ENCODE measurements at places on chromosomes 7 and 10. TPM values are rescaled to one million over a fixed set of nuclear protein-coding genes. Genes with fewer than 3 reads are reported as not detected.

GRCh38 chr7:34523226-34523918 is 134.6 kb upstream of the NPSR1 start:
- no peaks in the 10 kb centered on the region for H3K36me3 ChIP-seq
- DNase-seq, result no peak
- H3K27ac ChIP-seq, result no peak overlapping the region
- no peak overlapping the region for H3K4me3 ChIP-seq

DNA sequence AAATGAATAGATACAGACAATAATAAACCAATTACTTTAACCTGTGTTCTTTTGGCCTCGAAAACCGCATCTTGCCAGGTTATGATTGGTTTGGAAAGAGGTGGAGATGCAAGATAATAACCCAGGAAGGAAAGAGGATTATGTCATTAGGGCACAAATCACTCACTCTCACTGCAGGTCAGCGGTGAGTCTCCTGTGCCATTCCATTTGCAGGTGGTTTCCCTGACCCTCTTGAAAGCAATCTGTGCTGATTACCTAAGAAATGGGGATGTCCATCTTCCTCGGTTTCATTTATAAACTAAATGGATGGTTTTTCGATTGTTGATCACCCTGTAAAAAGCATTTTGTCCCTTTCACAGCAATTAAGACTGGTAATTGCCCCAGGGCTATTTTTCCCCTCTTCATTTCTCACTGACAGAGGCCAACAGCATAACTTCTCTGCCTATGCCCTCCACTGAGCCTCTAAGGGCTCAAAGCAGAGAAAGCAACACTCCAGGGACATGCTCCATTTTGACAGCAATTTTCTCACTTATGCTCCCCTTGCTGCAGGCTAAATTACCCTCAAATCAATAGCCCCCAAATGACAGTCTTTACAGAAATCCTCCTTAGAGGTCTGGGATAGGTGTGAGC is 257.5 kb downstream of the IPMK start:
- H3K4me3 ChIP-seq, result peak overlapping the region; percentile 35
- DNase-seq, result no peak
- H3K4me1 ChIP-seq, result peaks cover 45% of the 10 kb centered on the region

DNA sequence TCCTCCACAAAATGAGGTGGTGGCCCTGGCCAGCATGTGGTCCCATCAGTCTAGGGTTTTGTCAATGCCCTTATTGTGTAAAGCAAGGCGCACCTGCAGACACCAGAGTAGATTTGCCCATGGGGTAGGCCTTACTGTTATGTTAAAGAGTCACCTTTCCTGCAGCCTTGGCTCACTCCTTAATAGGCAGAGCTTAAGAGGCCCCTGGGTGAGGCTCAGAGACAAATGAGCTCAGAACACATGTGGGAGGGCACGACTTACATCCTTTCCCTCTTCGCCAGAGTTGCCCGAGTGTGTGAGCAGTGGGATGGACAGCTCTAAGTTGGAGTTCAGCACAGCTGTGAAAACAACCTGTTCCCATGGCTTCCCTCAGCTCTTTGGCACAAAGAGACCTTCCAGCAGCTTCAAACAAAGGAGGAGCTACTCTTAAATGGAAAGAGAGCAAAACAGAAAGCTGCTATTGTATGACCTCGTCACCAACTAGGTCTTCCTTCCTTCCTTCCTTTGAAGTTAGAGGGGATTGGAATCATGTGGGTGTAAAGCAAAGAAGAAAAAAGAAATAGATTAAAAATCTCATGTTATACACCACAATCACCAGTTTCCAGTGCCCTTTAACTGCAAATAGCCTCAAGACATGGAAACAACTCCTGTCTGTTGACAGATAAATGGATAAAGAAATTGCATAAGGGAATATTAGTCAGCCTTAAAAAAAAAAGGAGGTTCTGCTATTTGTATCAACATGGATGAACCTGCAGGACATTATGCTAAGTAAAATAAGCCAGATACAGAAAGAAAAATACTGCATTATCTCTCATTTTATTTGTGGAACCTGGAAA is 11.9 kb upstream of the XPNPEP1 start:
- H3K27ac ChIP-seq, result no peak overlapping the region
- H3K36me3 ChIP-seq, result no peaks in the 10 kb centered on the region
- H3K4me3 ChIP-seq, result no peak overlapping the region
- no peak for DNase-seq

- peak; percentile 74 for DNase-seq
- H3K36me3 ChIP-seq, result no peaks in the 10 kb centered on the region
- peaks cover 4% of the 10 kb centered on the region for H3K4me1 ChIP-seq
- no peak overlapping the region for H3K4me3 ChIP-seq
- peaks cover 7% of the 10 kb centered on the region for H3K27me3 ChIP-seq
Observed at GRCh38 chr7:128347647-128348097, 4.0 kb upstream of the RBM28 start.

DNA sequence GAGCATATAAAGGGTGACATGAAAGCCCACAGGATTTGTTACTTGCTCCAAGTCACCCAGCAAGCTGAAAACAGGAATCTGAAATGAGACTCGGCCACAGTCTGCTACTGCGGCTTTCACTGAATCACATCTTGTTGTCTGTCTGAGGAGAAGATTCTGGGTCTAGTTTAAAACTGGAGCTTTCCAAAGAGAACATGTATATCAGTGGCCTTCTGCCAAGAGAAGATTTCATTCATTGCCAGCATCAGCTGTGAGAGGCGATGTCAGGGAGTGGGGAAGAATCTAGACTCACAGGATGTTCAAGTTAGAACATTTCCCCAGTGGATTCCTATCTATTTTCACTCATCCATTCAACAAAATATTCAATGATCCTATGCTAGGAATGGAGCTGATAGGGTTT is 122.8 kb downstream of the GALNT17 start:
- no peak for DNase-seq
- no peaks in the 10 kb centered on the region for H3K4me1 ChIP-seq
- H3K36me3 ChIP-seq, result peaks cover 24% of the 10 kb centered on the region
- no peak overlapping the region for H3K27ac ChIP-seq
- H3K4me3 ChIP-seq, result no peak overlapping the region

- no peaks in the 10 kb centered on the region for H3K4me1 ChIP-seq
- no peak overlapping the region for H3K4me3 ChIP-seq
- H3K27ac ChIP-seq, result no peak overlapping the region
- no peaks in the 10 kb centered on the region for H3K27me3 ChIP-seq
- peaks cover 5% of the 10 kb centered on the region for H3K36me3 ChIP-seq
- DNase-seq, result no peak
Observed at GRCh38 chr10:96441987-96442643, 71.6 kb downstream of the TLL2 start.

GRCh38 chr10:133165556-133166503 is 5.8 kb downstream of the KNDC1 start:
- no peak overlapping the region for H3K4me3 ChIP-seq
- H3K27me3 ChIP-seq, result peaks cover 12% of the 10 kb centered on the region
- no peak for DNase-seq
- H3K27ac ChIP-seq, result no peak overlapping the region
- peaks cover 3% of the 10 kb centered on the region for H3K4me1 ChIP-seq

- no peaks in the 10 kb centered on the region for H3K36me3 ChIP-seq
- no peak for DNase-seq
- no peak overlapping the region for H3K27ac ChIP-seq
- no peak overlapping the region for H3K4me3 ChIP-seq
Observed at GRCh38 chr10:11625019-11625735, 13.7 kb upstream of the USP6NL start.

DNA sequence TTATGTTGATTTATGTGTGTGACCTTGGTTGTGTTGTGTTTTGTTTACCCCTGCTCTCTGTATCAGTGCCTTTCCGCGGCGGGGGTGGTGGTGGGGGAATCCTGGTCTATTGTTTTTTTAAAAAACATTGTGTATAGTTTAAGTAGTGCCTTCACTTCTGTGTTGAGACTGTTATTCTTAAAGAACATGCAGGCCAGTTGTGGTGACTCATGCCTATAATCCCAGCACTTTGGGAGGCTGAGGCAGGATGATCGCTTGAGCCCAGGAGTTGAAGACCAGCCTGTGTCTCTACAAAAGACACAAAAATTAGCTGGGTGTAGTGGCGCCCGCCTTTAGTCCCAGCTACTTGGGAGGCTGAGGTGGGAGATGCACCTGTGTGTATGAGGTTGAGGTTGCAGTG is 429.0 kb upstream of the LRGUK start:
- H3K27ac ChIP-seq, result no peak overlapping the region
- no peak for DNase-seq
- H3K4me1 ChIP-seq, result peaks cover 3% of the 10 kb centered on the region
- no peaks in the 10 kb centered on the region for H3K36me3 ChIP-seq
- H3K27me3 ChIP-seq, result no peaks in the 10 kb centered on the region

DNA sequence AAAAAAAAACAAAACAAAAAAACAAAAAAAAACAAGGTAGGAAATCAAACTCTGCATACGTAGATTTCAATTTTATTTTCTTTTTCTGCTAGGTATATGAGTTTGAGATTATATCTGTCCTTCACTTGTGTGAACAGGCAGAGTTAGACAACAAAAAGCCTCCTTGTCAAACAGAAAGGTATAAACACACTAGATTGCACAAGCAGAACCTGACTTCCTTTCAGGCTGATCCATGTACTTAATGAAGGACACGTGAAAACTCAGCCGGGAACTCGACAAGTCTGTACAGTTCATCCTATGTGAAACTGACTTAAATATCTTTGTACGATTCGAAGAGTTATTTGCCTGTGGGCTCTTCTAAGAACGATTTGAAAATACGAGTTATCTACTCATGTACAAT is 254.1 kb downstream of the ARL4A start:
- H3K36me3 ChIP-seq, result peaks cover 7% of the 10 kb centered on the region
- no peak overlapping the region for H3K4me3 ChIP-seq
- no peak for DNase-seq
- H3K27me3 ChIP-seq, result no peaks in the 10 kb centered on the region
- H3K27ac ChIP-seq, result no peak overlapping the region
- no peaks in the 10 kb centered on the region for H3K4me1 ChIP-seq

- H3K36me3 ChIP-seq, result no peaks in the 10 kb centered on the region
- no peaks in the 10 kb centered on the region for H3K27me3 ChIP-seq
- no peak overlapping the region for H3K27ac ChIP-seq
- H3K4me3 ChIP-seq, result no peak overlapping the region
- no peak for DNase-seq
Observed at GRCh38 chr10:60234551-60234950, 155.1 kb downstream of the ANK3 start.

GRCh38 chr7:3008386-3008785 is 35.3 kb downstream of the CARD11 start:
- H3K27ac ChIP-seq, result no peak overlapping the region
- H3K4me3 ChIP-seq, result no peak overlapping the region
- H3K4me1 ChIP-seq, result peaks cover 5% of the 10 kb centered on the region
- DNase-seq, result no peak
- H3K27me3 ChIP-seq, result peaks cover 7% of the 10 kb centered on the region

GRCh38 chr7:73667344-73668102 is at the start of gene VPS37D:
Gene VPS37D (plus strand): TSS chr7:73667831. CDS start chr7:73667959, 128 bp downstream.
- H3K27ac ChIP-seq, result peak within 1 kb of the TSS; percentile 92
- H3K36me3 ChIP-seq, result peaks cover 5% of the 10 kb centered on the region
- peaks cover 2% of the 10 kb centered on the region for H3K4me1 ChIP-seq

DNA sequence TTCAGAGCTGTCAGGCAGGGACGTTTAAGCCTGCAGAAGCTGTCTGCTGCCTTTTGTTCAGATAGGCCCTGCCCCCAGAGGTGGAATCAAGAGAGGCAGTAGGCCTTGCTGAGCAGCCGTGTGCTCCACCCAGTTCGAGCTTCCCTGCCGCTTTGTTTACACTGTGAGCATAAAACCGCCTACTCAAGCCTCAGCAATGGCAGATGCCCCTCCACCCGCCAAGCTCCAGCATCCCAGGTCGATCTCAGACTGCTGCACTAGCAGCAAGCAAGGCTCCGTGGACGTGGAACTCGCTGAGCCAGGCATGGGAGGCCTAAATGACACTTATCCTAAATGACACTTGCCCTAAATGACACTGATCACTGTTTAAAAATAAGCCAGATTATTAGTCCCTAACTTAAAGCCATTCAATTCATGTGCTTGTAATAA is 6.8 kb upstream of the ASB15 start:
- peak; percentile 40 for DNase-seq
- H3K4me3 ChIP-seq, result no peak overlapping the region
- H3K27ac ChIP-seq, result peak overlapping the region; percentile 75
- peaks cover 4% of the 10 kb centered on the region for H3K36me3 ChIP-seq

DNA sequence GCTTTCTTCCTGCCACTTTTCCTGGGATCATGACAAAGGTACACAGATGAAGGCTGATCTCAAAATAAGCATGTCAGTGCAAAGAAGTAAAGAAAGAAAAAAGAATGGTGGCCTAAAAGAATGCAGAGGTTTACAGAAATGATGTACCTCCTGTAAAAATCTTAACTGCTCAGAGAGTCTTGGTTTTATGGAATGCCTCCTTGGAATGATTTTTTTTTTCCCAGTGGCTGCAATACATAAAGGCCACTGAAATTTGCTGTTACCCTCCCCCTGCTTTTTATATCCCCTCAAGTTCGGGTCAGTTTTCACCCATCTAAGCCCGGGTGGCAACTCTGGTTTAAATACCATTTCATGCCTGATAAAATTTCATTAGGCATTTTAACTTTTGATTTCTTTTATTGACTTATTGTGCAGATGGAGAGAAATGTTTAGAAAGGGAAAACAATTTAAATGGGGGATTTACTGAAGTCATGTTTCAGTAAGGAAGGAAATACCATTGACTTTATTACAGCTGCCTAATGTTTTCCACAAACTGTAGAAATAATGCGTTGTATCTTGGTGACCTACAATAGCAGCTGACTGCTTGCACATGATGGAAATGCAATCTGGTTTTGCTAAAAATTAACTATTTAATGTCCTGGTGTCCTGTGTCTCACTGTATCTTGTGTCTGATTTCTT is 102.5 kb downstream of the SAMD9 start:
- no peak for DNase-seq
- peaks cover 2% of the 10 kb centered on the region for H3K27me3 ChIP-seq
- H3K27ac ChIP-seq, result no peak overlapping the region
- H3K4me1 ChIP-seq, result peaks cover 2% of the 10 kb centered on the region
- H3K36me3 ChIP-seq, result no peaks in the 10 kb centered on the region

- H3K27ac ChIP-seq, result no peak overlapping the region
- no peaks in the 10 kb centered on the region for H3K36me3 ChIP-seq
- no peaks in the 10 kb centered on the region for H3K4me1 ChIP-seq
Observed at GRCh38 chr10:59027975-59028655, 148.3 kb upstream of the PHYHIPL start.

- H3K27ac ChIP-seq, result no peak overlapping the region
- no peak for DNase-seq
- no peaks in the 10 kb centered on the region for H3K36me3 ChIP-seq
- H3K4me3 ChIP-seq, result no peak overlapping the region
- no peaks in the 10 kb centered on the region for H3K27me3 ChIP-seq
Observed at GRCh38 chr7:136635751-136636150, 232.7 kb upstream of the CHRM2 start.

GPR26 gene
- 0.10 TPM for total RNA-seq

LIPF gene
- total RNA-seq, result not detected

H2AZ2 gene
- total RNA-seq, result 180 TPM

RNF32 gene
- total RNA-seq, result 2.2 TPM

WEE2 gene
- not detected for total RNA-seq

PIP gene
- total RNA-seq, result not detected

NPC1L1 gene
- not detected for total RNA-seq

SEMA3D gene
- total RNA-seq, result 13.6 TPM

MEST gene
- 186 TPM for total RNA-seq

Measured in glutamatergic neuron (in vitro differentiated cells).